ENCODE measurements at places on chromosomes 2 and 18.
A peak's percentile ranks its signal among the peaks of the same experiment; 100 is the strongest.

GRCh38 chr2:24707143-24707542 lies 86.0 kb downstream of the PTRHD1 start:
- peak; percentile 47 for DNase-seq

GRCh38 chr2:173874894-173875237 lies 90.3 kb downstream of the SP3 start:
- DNase-seq: no peak

DNA sequence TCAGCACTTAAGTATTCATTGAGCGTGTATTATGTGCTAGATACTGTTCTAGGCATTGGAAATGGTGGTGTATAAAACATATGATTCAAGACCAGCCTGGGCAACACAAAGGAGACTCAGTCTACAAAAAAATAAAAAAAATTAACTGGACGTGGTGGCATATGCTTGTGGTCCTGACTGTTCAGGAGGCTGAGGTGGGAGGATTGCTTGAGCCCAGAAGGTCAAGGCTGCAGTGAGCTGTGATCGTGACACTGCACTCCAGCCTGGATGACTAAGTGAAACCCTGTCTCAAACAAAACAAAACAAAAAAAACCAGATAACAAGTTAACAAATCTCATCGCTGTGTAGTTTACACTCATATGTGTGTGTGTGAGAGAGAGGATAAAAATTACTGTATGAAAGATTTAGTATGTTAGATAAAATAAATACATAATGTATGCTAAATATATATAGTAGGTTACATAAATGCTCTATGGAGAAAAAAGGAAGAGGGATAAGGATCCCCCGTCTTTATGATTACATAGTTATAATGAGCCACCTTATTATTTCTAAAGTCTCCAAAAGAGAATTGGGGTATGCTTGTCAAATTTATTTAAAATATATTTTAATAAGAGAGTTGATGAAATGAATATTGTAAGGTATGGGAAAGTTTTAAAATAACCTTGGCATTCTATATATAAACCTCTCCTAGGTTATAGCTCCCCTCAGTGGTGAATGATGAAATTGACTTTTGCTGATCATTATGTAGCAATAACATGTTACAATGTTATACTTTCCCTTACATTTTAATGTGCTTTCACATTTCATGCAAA lies 69.2 kb downstream of the EHBP1 start:
- DNase-seq: peak; percentile 42

- no peak for DNase-seq
Measured at GRCh38 chr2:86036669-86037138, 69.0 kb downstream of the POLR1A start.

DNA sequence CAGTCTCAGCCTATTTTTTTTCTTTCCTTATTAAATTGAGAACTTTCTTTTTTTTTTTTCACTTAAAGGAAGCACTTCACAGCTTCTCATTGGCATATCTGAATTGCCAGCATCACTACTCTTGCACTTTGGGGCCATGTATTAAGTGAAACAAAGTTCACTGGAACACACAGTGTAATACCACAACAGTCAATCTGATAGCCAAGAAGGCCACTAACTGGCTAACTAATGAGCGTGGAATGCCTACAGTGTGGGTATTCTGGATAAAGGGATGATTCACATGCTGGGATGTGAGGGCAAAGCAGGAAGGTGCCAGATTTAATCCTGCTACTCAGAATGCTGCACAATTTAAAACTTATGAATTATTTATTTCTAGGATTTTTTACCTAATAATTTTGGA lies 11.7 kb upstream of the C18orf63 start:
- no peak for DNase-seq

DNA sequence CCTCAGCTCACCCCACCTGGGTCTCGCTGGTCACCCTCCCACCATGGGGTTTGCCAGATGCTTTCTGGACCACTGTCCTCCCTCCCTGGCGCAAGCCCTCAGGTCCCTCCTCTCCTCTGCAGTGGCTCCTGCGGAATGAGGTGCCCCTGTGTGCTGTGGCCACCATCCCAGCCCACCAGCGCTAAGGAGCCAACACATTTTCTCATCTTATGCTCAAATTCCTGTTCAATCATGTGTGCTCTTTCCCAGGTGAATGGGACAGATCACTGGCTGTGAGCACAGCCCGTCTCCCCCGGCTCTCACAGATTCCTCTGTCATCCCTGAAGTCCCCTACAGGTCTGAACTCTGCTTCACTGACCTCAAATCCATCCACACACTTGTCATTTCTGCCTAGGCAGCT lies 15.2 kb upstream of the CCDC74B start:
- no peak for DNase-seq

DNA sequence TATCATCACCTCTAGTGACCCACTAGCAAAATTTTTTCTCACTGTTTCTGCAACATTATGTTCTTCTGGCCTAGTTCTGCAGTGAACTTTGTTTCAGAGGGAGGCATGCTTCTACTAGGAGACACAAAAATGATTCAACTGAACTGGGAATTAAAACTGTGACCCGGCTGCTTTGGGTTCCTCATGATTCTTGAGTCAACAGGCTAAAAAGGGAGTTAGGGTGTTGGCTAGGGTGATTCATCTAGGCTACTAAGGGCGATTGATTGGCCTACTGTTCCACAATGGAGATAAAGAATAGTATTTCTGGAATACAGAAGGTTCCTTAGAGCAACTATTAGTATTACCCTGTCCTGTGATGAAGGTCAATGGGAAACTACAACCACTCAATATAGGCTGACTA lies 179.5 kb downstream of the PPP1R1C start:
- no peak for DNase-seq

- DNase-seq: no peak
Measured at GRCh38 chr2:240449764-240450531, 14.5 kb downstream of the GPC1 start.

GRCh38 chr2:1900732-1901131 lies 156.4 kb upstream of the PXDN start:
- DNase-seq: peak; percentile 35

DNA sequence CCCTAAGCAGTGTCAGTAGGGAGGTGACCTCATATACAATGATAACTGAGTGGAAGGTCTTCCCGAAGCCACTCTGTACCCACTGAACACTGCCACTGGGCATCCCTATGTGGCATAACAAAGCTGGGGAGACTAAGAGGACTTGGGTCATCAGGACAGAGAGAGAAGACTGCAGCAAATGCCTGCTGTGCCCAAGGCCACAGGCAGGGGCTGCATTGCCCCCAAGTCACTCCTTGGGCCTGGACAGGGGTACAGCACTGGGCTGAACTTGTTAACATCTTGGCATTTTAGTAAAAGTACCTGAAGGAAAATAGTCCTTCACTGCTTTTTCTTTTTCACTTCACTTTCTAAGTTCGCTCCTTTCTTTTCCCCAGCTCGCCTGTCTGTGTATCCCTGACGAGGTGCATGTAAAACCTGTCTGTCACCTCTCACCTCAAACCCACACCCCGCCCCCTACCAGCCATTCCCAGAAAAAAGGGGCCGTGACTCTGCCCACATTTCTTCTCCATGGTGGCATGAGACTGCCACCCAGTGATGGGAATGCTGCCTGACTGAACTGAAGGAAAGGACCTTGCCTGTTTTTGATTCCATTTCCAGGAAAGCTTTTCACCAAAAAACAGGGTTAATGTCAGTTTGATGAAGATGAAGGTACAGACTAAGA lies 62.9 kb downstream of the MTHFD2 start:
- DNase-seq: peak; percentile 37

DNA sequence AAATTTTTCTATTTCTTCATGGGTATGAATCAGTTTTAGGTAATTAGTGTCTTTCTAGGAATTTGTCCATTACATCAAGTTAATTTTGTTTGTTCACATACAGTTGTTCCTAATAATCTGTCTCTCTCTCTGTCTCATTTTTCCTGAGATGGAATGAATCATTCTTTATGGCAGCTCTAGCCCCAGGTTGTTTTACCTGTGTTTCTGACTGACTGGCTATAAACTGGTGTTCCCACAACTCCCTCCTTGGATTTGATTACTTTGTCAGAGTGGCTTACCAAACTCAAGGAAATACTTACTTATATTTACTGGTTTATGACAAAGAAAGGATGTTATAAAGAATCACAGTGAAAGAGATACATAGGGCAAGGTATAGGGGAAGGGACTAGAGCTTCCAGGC lies 15.1 kb downstream of the ADNP2 start:
- no peak for DNase-seq

GRCh38 chr2:7061921-7062320 lies 144.7 kb downstream of the RNF144A start:
- DNase-seq: no peak

- DNase-seq: no peak
Measured at GRCh38 chr2:152363936-152364335, 29.0 kb downstream of the FMNL2 start.

DNA sequence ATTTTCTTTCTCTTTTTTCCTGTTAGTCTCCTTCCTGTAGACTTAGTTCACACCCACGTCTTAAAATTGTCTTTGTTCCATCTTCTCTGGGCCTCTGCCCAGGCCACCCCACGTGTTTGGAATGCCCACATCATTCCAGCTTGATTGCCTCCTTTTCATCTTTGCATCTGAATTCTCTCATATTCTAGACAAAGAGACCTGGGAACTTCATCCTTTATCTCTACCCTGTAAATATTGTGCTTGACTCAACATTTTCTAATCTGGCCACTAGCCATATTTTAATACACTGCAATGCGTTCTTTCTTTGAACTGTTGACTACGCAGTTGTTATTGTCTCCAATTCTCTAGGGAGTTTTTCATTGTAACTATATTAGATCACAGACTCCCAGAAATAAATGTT lies 187.5 kb upstream of the NRXN1 start:
- DNase-seq: no peak

- no peak for DNase-seq
Measured at GRCh38 chr2:68653538-68653982, 10.2 kb downstream of the PROKR1 start.

DNA sequence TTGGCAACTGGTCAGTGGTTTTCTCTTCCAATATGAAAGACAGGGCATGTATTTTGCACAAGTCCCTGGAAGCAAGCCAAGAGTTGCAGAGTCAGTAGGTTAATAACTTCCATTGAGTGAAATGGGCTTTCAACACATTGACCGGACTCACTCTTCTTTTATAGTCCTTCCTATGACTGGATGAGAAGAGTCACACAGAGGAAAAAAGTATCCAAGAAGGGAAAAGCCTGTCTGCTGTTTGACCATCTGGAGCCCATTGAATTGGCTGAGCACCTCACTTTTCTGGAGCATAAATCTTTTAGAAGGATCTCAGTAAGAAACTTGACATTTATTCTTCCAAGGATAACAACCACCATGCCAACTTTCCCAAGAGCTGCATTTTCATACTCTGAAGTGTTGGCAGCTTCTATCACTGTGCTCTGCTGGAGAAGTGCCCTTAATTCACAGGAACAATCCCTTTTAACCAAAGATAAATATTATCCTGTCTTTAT lies 45.4 kb downstream of the RASGRP3 start:
- DNase-seq: no peak

DNA sequence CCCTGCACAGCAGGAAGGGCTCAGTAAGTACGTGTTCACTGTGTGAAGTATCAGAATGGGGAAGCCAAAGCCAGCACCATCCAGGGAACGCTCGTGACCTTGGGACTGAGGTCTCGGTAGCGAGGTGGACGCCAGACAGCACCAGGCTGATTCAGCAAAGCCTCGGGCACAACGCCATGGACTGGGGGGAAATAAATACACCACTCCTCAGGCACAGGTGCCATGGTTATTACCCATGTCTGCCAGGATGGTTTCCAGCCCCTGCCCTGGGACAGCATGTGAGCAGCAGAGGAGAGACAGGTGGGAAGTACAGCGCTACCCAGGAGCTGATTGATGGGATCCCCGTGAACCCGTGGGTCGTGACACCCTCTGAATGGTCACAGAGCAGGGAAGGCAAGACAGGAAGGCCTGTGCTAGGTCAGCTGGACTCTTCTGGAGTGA lies 53.0 kb downstream of the REEP1 start:
- no peak for DNase-seq

DNA sequence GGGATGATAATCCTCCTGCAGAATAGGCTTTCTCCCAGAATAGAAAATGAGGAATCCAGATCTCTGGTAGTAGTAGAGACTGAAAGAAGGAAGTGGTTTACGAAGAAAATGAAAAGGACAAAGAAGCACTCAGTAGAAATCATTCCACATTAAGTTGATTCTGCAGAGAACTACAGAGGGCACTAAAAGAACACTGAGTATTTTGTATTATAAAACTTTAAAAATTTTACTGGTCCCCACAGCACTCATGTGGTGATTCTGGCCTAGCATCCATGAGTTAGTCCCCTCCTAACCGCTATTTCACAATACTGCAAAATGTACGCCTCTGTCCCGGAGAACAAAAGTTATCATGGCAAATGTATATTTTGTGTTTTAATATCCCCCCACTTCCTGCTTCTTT lies 42.9 kb upstream of the SLC35F5 start:
- DNase-seq: no peak

Measured in Ammon's horn (tissue), 1 donor.